Aorta (tissue), 5 donors: ENCODE measurements at places on chromosomes 4 and X. TPM values are rescaled to one million over a fixed set of nuclear protein-coding genes. Genes with fewer than 3 reads are reported as not detected.

NHSL2 gene
- 3.0 TPM for polyA plus RNA-seq

EPGN gene
- polyA plus RNA-seq, result 7.1 TPM

SEL1L3 gene
- 8.3 TPM for polyA plus RNA-seq

TMPRSS11B gene
- 1.0 TPM for polyA plus RNA-seq

NUP54 gene
- 19.8 TPM for polyA plus RNA-seq
